Activated effector memory CD4-positive, alpha-beta T cell treated with Interleukin-2 at 50 U/mL for 16 hours (primary cell): ENCODE measurements at places on chromosomes 5 and 9.

DNA sequence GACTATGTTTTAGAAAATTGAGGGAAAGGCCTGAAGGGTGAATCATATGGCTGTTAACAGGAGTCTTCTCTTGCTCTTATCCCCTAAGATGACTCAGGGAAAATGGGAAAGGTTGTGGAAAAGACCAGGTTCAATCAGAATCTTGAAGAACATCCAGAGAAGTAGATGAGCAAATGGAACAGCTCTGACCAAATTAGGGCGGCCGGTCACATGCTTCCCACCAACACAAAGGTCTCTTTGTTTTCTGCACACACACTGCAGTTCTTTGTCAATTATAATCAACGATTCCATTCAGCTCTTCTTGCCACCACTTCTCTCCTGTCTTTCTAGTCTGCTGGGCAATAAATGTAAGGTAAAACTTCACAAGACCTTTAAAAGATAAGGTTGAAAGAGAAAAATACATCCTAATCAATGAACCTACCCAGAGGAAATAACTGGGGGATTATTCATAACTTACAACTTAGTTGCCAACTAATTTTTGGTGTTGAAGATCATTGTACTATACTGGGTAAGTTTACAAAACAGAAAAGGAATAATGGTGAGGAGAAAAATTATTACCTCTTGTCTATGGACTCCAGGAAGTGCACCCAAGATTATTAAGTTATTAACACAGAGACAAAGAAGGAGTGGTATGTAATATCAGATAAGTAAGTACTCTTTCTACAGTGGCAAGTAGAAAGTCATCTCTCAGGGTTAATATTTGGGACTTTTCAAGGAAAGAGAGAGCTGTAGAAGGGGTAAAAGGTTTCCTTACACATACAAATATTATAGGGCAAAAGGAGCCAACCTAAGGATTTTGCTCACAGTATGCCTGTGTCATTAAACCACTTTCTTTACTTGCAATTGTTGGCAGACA lies 441.9 kb upstream of the PIK3R1 start:
- DNase-seq, result no peak

- no peak for DNase-seq
Observed at GRCh38 chr5:147565524-147565923, 55.7 kb upstream of the DPYSL3 start.

DNA sequence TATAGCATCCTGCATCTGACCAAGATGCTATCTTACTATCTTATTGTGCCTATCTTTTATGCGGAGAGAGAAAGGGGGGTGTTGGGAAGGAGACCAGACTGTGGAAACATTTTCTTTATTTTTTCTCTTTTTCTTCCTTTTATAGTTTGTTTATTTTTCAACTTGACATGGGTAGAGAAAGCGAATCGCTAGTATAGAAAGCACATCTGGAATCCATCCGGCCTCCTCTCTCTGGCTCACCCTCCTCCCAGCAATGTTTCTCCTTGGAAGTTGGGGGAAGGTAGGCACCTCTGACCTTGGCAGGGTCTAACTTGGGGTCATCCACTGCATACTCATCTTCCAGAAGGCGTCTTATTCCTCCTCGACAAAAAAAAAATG lies 3.9 kb downstream of the S1PR3 start:
- DNase-seq, result no peak

GRCh38 chr5:112146323-112147226 lies 272.5 kb downstream of the EPB41L4A start:
- peak; percentile 16 for DNase-seq
